Upper lobe of left lung (tissue), 6 donors: ENCODE measurements at places on chromosomes 5 and 9. TPM values are rescaled to one million over a fixed set of nuclear protein-coding genes. Genes with fewer than 3 reads are reported as not detected.

FRMD3 gene
- 6.8 TPM for total RNA-seq

CDH10 gene
- total RNA-seq: not detected

PRDM9 gene
- total RNA-seq: not detected

DNA sequence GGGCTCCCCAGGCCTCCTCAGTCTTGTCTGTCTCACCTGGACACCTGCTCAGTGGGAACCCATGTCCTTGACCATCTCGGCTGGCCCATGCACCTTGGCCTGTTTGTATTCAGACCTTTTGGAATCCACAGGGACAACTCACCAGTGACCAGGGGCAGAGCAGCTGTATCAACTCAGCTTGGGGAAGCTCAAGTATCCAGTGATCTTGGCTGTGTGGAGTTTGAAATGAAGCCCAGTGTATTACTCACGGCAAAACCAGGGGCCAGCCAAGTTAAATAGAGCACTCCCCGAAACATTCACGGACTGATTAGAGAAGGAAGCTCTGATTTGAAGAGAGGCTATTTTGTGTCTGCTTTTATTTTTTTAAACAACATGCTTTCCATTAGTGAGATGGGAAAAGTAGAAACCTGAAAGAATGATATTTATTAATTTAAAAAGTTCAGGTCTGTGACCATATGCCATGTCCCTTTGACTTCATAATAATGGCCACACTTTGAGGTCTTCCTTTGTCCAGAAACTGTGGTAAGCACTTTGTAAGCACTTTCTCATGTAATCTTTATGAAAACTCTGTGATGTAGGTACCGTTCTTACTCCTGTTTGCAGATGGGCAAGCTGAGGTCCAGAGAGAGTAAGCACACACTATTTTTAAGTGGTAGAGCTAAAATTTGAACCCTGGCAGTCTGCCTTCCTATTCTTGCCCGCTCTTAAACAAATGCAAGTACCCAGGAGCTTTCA lies 656.5 kb downstream of the BNC2 start:
- DNase-seq: peak; percentile 48
- no peaks in the 10 kb centered on the region for H3K27me3 ChIP-seq
- no peak overlapping the region for H3K4me3 ChIP-seq
- no peaks in the 10 kb centered on the region for H3K4me1 ChIP-seq
- H3K36me3 ChIP-seq: no peaks in the 10 kb centered on the region

GHR gene
- 7.4 TPM for total RNA-seq

GRCh38 chr5:86757824-86758223 lies 140.1 kb downstream of the COX7C start:
- no peak overlapping the region for H3K27ac ChIP-seq
- no peaks in the 10 kb centered on the region for H3K27me3 ChIP-seq
- no peaks in the 10 kb centered on the region for H3K4me1 ChIP-seq
- H3K4me3 ChIP-seq: no peak overlapping the region

DNA sequence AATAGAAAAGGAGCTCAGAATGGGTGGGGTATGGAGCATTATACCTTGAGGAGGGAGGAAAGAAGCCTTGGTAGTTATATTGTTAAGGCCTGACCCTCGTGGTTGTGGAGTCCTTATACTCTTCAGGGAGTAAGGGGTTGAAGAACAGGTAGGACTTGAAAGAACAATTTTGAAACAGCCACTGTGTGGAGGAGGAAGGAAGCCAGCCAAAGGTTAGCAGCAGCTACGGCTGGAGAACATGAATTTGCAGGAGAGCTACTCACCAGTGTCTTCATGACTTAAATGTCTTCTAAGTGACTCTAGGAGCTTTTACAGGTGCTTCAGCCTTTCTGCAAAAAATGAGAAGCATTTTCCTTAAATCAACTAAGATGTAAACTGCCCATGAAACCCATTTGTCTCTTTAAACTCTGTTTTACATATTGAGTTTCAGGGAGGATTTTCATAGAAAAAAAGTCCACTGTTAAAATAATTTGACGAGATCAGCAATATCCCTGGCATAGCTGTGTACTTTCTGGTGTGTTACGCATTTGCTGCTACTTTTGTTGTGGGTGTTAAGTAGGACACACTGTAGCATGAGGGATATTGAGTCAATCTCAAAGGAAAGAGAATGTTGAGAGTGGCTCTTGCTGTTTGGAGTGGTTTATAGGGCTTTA lies 110.6 kb upstream of the ELL2 start:
- no peak overlapping the region for H3K27ac ChIP-seq
- no peak overlapping the region for H3K4me3 ChIP-seq
- H3K36me3 ChIP-seq: no peaks in the 10 kb centered on the region
- no peaks in the 10 kb centered on the region for H3K27me3 ChIP-seq
- H3K4me1 ChIP-seq: no peaks in the 10 kb centered on the region

GRCh38 chr9:137494550-137495351 lies 35.6 kb upstream of the NSMF start:
- peak; percentile 80 for DNase-seq
- H3K27me3 ChIP-seq: no peaks in the 10 kb centered on the region
- no peak overlapping the region for H3K4me3 ChIP-seq
- no peak overlapping the region for H3K27ac ChIP-seq
- H3K36me3 ChIP-seq: peaks cover 7% of the 10 kb centered on the region
- no peaks in the 10 kb centered on the region for H3K4me1 ChIP-seq

TMEM215 gene
- not detected for total RNA-seq

TNFSF8 gene
- total RNA-seq: 3.9 TPM

DNA sequence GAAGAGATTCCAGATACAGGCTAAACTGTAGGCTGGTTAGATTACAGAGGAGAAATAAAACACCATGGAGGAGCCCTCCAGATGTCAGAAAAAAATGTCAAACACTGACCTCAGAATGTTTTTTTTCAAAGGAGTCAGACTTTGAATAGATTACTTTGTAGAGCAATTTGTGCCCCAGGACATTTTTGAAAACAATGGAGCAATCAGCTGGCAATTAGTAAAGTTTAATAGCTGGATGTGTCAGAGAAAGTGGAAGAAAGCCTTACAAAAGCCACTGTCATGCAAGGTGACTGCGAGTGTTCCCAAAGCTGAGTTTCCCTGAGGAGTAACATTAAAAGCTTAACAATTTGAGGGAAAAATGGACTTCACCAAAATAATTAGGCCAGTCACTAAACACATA lies 417.8 kb upstream of the CTNND2 start:
- no peak overlapping the region for H3K4me3 ChIP-seq
- no peaks in the 10 kb centered on the region for H3K27me3 ChIP-seq
- no peak overlapping the region for H3K27ac ChIP-seq

- H3K27me3 ChIP-seq: no peaks in the 10 kb centered on the region
- H3K4me3 ChIP-seq: no peak overlapping the region
- no peak for DNase-seq
- peaks cover 5% of the 10 kb centered on the region for H3K4me1 ChIP-seq
- H3K36me3 ChIP-seq: no peaks in the 10 kb centered on the region
- no peak overlapping the region for H3K27ac ChIP-seq
Measured at GRCh38 chr9:83444110-83444509, 94.1 kb downstream of the FRMD3 start.

OCLN gene
- 135 TPM for total RNA-seq

DNA sequence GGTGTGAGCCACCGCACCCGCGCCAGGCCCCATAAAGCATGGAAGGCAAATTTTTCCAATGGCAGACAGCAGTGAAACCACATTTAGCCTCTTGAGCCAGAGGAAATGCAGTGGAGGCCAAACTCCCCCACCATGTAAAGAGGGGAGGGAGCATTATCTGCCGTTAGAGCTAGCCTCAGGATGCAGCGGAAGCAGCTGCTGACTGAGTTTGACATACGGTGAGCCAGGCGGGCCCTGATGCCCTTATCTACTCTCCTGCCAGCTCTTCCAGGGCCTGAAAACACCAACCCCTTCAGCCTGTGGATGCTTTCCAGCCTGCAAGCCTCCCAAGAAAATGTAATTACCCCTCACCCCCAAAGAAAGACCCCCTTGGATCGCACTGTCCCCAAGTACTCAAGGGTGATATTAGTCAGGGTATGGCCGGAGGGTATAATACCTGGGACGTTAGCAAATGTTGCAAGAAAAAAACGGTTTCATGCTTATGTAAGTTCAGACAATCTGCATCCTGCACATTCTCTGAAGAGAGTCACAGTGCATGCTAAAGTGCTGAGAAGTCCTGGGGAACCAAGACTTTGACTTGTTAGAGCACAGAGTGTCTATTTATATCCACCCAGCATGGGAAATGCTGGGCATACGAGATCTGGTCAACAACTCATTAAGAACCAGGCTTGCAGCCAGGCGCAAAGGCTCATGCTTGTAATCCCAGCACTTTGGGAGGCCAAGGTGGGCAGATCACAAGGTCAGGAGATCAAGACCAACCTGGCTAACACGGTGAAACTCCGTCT lies 11.3 kb upstream of the GGTA1 start:
- DNase-seq: no peak
- no peaks in the 10 kb centered on the region for H3K4me1 ChIP-seq
- no peak overlapping the region for H3K4me3 ChIP-seq

DNA sequence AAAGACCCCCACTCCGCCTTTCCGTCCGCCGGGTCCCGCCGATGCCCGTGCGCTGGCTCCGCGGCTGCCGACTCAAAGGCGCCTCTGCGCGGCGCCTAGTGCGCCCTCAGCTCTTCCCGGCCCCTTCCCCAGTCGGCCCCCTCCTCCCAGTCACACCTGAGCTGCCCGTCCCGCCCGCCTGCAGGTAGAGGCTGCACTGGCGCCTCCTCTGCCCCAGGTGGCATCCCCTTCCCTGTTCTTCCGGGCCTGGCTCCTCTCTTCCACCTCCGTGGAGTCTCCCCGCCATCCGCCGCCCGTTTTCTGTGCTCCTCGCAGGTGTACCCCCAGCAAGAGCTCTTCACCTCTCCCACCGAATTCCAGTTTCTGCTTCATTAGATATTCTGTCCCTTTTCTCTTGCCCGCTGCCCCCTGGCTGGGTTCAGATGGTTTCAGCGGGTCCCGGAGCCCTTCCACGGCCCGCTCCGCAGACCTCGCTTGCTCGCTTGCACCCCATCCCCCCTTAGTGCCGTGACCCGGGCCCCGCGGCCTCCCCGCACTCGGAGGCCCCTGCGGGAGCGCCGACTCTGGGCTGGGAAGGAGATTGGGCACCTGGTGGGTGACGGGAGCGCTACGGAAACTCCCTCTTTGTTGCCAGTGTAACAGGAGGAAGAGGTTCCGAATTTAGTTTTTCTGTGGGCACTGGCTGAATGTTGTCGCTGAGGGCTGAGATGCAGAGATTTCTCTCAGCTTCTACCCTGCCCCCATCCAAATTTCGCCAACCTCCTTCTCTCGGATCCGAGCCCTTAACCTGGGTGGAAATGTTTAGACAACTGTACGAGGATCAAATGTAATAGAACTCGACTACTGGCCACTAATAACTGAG lies 809 bp downstream of the SLC44A1 start:
- peak; percentile 90 for DNase-seq
- peaks cover 29% of the 10 kb centered on the region for H3K4me1 ChIP-seq
- H3K27ac ChIP-seq: peak overlapping the region; percentile 89
- peak overlapping the region; percentile 75 for H3K4me3 ChIP-seq
- no peaks in the 10 kb centered on the region for H3K27me3 ChIP-seq
- H3K36me3 ChIP-seq: no peaks in the 10 kb centered on the region

FAM169A gene
- total RNA-seq: 1.4 TPM

RNF224 gene
- not detected for total RNA-seq

GRCh38 chr5:77898385-77898784 lies 122.2 kb upstream of the TBCA start:
- H3K4me3 ChIP-seq: no peak overlapping the region
- no peak overlapping the region for H3K27ac ChIP-seq
- DNase-seq: no peak

CDH12 gene
- not detected for total RNA-seq

GRCh38 chr5:113166261-113166660 lies 189.7 kb downstream of the DCP2 start:
- DNase-seq: no peak
- H3K4me1 ChIP-seq: peaks cover 11% of the 10 kb centered on the region
- H3K4me3 ChIP-seq: no peak overlapping the region
- no peak overlapping the region for H3K27ac ChIP-seq
- no peaks in the 10 kb centered on the region for H3K27me3 ChIP-seq

ABCA2 gene
- 23.4 TPM for total RNA-seq

PPP2R2B gene
- 3.1 TPM for total RNA-seq

TEX48 gene
- total RNA-seq: not detected

CSF1R gene
- 101 TPM for total RNA-seq

- no peaks in the 10 kb centered on the region for H3K36me3 ChIP-seq
- no peak overlapping the region for H3K27ac ChIP-seq
Measured at GRCh38 chr9:113431191-113431590, 20.6 kb downstream of the C9orf43 start.

DNA sequence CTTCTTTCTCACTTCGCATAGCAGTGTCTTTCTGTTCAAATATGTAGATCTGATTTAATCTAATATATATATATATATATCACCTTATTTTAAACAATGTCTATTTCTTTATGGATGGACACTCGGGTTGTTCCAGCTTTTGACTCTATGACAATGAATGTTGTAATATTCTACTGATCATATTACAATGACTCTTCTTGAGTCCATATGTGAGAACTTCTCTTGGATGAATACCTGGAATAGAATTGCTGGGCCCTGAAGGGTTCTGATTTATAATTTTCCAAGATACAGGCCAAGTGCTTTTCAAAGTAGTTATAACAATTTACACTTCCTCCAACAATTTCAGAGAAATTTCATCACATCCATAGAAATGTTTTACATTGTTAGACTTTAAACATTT lies 28.8 kb downstream of the NTRK2 start:
- no peak overlapping the region for H3K4me3 ChIP-seq
- H3K36me3 ChIP-seq: no peaks in the 10 kb centered on the region
- no peaks in the 10 kb centered on the region for H3K27me3 ChIP-seq
- H3K27ac ChIP-seq: no peak overlapping the region
- no peaks in the 10 kb centered on the region for H3K4me1 ChIP-seq

DNA sequence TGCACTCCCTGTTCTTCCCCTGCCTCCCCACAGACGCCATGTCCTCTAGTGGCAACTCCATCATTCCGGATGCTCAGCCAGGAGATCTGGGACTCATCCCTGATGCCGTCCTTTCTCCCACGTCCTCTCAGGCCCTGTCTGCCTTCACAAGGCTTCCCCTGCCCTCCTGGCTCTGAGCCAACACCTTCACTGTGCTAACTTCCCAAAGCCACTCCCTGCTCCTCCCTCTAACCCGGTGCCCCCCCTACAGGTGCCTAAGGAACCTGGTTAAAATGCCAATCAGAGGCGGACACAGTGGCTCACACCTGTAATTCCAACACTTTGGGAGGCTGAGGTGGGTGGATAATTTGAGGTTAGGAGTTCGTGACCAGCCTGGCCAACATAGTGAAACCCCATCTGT lies 67.6 kb downstream of the LMX1B start:
- DNase-seq: no peak

DNA sequence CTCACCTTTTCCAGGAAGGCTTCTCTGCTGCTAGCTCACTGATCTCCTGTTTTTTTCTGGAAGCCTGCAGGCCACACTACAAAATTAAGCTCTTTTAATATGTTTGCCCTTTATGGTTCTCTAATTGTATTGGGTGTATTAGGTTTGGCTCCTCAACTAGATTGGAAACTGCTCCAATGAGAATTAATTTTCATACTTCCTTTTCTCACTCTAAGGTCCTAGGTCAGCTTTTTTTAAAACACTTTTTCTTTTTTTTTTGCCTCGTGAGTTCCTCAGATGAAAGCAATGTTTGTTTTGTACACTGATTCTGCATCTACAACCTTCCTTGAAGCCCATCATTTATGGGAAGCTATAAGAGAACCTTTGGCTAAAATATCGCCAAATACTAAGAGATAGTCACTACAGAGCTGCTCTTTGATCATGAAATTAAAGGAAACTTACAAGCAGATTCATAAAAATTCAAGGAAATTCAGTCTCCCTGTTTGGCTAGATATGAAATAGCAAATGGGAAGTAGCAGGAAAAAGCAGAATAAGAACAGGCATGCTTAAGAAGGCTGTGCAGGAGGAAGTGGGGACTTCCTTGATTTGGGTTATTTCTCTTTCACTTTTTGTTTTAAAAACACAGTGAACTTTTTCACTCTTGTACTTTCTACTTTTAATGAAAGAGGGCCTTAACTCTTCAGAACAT lies 55.2 kb upstream of the FYB1 start:
- no peaks in the 10 kb centered on the region for H3K36me3 ChIP-seq
- H3K4me1 ChIP-seq: peaks cover 18% of the 10 kb centered on the region
- DNase-seq: no peak
- no peaks in the 10 kb centered on the region for H3K27me3 ChIP-seq
- H3K27ac ChIP-seq: peak overlapping the region; percentile 81
- no peak overlapping the region for H3K4me3 ChIP-seq
